Hematopoietic multipotent progenitor cell treated with erythropoietin and hydrocortisone succinate and interleukin-3 and kit ligand, for 4 days (in vitro differentiated cells): ENCODE measurements at places on chromosomes 2 and 18.

- no peak for DNase-seq
These were observed 488.3 kb upstream of the VRK2 start for GRCh38 chr2:57558312-57558711.

DNA sequence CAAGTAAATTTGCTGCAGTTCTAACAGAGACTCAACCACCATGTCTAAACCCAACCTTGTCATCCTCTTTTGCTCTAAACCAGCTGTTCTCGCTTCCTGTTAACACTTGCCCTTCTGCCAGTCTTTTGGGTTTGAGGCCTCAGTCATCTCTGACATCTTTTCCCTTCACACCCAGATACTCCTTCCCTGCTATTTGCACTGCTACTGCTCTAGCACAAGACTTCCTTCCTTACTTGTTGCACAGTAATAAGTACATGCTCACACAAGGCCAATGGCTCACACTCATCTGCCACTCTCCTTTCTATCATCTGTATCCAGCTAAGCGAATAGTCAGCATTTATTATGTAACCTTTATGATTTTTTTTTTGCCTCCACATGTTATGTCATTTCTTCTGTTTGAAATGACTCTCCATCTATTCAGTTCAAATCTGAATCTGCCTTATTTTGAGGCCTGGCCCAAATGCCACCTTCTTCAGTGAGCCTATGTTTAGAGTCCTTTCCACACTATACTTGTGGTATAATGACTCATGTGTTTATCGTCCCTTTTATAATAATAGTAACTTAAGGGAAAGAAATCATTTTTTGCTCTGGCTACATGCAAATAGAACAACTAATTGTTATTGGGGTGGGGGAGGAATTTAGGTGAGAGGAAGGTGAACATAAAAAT, 22.5 kb upstream of the CDKL4 start:
- peak; percentile 12 for DNase-seq

DNA sequence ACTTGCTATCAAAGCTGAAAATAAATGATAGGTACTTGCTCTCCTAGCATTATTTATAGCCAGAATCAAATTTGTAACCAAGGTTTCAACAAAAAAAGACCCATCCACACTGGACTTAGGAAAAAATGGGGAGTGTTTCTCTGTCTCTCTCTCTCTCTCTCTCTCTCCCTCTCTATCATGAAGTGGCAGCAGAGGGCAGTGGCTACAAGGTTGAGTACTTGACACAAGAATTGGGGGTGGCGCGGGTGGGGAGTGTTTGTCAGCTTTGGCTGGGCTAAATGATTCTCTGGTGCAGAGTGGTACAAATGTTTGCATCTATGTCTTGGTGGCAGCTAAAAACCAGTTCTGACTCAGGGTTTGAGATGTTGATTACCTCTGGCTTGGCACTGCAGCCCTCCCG, 85.0 kb downstream of the RBM43 start:
- DNase-seq: peak; percentile 8

DNA sequence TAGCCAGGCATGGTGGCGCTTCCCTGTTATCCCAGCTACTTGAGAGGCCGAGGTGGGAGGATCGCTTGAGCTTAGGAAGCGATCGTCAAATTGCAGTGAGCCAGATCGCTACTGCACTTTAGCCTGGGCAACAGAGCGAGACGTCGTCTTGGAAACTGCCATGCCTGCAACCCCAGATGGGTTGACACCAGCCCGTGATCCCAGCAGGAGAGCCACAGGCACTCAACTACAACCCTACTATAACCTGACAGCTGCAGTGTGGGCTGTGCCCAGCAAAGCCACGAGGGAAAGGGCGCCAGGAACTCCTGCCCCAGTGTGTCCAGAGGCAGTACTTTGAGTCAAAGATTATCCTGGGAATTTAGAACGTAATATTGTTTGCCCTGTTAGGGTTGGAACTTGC, 85.6 kb downstream of the SS18 start:
- DNase-seq: no peak
